ENCODE measurements at places on chromosomes 11 and 22.

- DNase-seq: no peak
These were observed 122.3 kb downstream of the RCN1 start for GRCh38 chr11:32213223-32213622.

- DNase-seq: no peak
These were observed 251 bp upstream of the UQCC3 start for GRCh38 chr11:62671236-62671607.

GRCh38 chr11:61577383-61578118 lies 3.3 kb downstream of the SYT7 start:
- no peak for DNase-seq

DNA sequence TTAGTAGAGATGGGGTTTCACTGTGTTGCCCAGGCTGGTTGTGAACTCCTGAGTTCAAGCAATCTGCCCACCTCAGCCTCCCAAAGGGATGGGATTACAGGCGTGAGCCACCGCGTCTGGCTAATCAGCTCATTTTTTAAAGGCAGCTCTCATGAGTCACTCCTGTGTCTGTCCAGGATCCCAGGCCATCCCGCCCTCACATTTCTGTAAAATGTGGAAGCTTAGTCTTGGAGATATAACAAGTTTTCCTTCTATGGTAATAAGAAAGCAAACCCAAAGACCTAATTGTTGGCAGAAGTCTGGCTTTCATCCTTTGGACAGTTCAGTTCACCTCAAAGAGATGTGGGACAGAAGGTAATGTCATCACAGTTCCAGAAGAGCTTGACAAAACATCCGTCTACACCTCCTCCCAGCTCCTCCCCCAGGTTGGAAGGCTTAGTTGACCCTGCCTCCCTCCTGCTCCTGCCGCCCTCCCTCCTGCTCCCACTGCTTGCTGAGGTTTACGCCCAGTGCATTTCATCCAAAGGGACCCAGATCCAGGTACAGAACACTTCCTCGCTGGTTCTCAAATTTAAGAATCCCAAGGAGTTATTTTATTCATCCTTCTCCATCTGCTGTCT lies 6.4 kb downstream of the DRD2 start:
- DNase-seq: no peak

DNA sequence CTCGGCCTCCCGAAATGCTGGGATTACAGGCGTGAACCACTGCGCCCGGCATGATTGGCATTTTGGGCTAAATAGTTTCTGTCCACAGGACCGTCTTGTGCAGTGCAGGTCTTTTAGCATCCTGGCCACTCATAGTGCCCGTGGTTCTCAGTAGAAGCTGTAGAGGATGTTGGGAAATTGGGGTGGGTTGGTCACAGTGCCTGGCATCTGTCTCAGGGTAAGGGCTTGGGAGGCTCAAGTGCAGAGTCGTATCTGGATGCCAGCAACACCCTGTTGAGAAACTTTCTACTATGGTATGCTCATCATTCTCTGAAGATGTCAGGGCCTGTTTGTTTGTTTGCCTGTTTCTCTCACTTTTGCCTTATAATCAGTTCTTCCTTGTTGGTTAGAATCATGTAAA lies 21.9 kb downstream of the UBE2L3 start:
- DNase-seq: no peak

DNA sequence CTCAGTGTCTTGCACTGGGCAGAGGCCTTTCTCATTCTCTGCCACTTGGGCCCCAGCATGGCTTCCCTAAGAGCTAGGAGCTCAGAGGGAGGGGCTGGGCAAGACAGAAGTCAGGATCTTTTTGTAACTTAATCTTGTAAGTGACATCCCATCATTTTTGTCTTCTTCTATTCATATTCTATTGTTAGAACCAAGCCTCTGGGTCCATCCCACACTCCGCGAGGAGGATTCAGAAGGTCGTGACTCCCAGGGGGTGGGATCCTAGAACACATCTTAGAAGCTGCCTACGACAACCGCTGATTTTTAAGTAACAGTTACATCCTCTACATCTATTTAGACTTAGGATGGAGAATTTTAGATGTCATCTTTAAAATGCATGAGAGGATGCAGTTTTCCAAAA lies 1.5 kb upstream of the IL17RA start:
- no peak for DNase-seq

DNA sequence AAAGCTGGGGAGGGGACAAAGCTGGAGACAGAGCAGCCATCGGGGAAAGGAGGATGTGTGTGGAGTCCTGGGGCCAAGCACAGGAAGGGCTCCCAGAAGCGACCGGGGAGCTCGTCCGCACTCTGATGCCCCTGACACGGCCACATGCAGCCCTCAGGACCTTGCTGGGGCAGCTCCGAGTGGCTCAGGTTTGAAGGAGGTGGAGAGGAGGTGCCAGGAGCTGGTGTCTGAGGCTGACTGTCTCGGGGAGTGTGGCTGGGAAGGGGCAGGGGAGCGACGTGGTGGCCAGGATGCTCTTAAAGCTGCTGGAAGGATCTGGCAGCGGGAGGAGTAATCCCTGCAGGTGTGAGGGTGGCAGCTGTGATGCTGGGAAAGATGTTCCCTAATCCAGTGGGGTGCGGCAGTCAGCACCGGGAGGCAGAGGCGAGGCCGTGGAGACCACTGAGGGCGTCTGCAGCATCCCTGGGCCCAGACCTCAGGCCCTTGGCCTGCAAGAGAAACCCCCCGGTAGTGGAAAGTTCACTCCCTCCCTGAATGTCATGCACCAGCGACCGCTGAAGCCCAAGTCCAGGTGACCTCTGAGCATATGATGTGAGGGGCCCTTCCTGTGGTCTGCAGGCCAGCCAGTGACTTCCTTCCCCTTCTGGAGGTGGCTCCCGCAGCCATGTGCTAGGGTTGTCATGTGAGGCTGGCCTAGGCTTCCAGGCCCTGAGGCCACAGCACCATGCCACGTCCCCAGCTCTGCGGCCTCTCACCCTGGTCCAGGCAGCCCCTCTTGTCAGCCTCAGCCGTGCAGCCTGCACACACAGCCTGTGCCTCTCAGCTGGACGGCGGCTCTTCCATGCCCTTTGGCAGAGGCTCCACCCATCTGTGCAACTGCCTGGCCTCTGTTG lies 17.2 kb upstream of the CTSD start:
- no peak for DNase-seq

DNA sequence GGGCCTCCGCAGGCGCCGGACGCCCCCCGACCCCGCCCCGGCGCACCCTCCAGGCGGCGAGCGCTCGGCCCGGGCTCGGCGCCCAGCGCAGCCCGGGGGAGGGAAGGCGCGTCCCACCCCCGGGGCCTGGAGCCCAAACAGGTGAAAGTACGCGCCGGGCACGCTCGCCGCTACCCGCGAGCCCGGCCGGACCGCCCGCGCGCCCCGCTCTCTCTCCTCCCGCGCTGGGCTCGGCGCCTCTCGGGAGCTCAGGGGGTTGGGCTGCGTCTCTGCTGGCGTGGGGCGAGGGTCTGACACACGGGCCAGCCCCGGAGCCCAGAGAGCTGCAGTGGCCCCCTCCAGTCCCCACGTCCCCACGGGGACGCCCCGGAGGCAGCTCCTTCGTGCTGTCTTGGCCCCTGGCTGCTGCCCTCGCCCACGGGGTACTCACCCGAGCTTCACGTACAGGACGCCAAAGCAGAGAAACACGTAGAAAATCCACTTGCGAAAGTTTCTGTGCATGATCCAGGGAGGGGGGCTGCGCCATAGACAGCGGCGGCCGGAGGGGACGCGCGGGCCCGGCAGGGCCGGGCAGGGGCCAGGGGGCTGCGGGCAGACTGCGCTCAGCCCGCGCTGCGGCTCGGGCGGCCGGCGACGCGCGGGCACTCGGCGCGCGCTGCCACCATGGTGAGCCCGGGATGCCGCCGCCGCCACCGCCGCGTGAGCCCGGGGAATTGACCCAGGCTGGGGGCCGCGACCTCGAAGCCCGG lies 534 bp downstream of the WNT7B start:
- DNase-seq: no peak
